Substantia nigra (tissue), 51 donors: ENCODE measurements at places on chromosomes 5 and 9.

- DNase-seq, result no peak
Observed at GRCh38 chr9:33065157-33066076, 11.1 kb downstream of the SMU1 start.

DNA sequence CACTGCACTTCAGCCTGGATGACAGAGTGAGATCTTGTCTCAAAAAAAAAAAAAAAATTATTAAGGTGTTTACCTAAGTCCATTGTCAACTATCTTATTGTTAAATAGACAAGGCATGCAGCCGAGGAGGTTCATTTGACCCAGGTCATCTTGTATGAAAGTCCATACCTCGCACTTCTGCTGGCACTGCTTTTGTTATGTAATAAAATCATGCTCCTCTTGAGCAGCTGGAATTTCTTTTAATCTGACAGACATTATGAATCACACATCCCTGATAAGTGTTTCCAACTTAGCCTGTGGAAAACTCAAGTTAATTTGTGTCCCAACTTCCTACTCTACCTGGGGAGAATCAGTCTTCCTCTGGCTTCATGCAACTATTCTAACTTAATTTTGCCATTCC is 315.6 kb upstream of the KLF4 start:
- DNase-seq, result no peak

DNA sequence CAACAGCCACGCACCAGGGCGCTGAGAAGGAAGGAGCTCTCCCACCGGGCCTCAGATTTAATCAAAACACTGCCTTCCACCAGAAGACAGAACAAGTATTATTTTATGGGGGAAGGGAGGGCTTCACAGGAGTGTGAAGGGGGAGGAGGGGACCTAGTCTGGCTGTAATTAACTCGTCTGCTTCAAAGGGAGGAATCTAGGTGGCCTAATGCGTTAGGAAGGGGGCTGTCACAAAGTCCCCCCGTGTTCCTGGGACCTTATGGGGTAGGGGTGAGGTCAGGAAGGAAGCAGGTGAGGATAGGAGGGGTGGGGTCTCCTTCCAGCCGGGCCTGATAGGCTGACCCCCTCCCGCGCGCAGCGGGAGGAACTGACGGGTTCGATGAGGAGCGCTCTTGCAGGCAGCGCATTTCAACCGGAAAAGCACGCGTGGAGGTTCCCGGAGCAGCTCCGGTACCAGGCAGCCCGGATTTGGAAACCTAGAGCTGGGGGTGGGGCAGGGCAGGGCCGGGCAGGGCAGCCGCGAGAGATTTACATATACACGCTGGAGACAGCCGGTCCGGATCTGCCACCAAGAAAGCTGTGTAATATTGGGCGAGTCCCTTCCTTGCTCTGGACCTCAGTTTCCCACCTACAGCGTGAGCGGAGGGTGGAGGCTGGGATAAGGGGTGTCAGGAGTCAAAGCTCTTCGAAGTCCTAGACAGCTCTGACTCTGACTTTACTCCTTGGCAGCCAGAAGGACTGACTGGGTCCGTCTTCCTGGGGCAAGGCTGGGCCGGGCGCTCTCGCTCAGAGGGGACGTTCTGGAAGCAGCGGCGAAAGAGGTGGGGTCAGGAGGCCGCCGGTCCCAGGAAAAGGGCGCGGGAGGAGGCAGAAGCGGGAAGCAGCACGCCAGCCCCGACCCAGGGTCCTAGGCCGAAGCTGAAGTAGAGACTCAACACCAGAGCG is 1.8 kb downstream of the SHB start:
- no peak for DNase-seq

GRCh38 chr5:80933036-80933435 is 27.1 kb upstream of the RASGRF2 start:
- no peak for DNase-seq

DNA sequence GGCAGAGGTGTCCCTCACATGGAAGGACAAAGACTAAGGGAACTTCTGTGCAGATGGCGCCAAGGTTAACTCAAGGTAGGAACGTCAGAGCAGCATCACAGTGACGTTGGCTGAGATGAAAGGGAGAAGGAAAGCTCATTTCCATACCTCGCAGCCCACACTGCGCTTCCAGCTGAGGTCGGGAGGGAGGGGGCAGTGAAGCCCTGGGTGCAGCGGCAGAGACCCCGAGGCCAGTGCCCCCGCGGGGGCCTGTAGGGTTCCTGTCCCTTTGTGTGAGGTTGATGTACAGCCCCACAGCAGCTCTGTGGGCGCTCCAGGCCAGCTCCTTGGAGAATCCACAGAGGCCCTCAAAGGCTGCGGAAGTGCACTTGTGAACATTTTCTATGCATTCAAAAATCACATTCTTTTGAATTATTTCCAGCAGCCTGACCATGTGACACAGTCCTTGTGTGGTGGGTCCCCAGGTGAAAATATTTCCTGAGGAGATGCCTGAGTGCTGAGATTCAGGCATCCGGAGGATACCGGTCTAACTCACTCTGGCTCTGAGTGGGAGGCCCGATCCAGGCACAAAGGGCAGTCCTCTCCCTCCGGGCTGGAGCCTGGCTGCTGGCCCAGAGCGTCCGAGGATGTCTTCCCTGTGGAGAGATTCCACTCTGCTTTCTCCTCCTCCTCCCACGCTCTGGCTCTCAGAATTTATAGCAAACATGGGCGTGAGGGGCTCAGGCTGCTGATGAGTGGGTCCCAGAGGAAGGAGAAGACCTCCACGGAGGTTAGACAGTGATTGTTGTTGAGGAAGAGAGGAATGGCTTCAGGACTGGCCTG is 150.7 kb downstream of the ICE1 start:
- DNase-seq, result no peak

GRCh38 chr9:134641173-134641989 is at the start of gene COL5A1:
Gene COL5A1 (plus strand): TSS chr9:134641803. CDS start chr9:134642188, 385 bp downstream.
- peak; percentile 19 for DNase-seq

- DNase-seq, result no peak
Observed at GRCh38 chr5:28903643-28904042, 1865.3 kb upstream of the CDH9 start.

DNA sequence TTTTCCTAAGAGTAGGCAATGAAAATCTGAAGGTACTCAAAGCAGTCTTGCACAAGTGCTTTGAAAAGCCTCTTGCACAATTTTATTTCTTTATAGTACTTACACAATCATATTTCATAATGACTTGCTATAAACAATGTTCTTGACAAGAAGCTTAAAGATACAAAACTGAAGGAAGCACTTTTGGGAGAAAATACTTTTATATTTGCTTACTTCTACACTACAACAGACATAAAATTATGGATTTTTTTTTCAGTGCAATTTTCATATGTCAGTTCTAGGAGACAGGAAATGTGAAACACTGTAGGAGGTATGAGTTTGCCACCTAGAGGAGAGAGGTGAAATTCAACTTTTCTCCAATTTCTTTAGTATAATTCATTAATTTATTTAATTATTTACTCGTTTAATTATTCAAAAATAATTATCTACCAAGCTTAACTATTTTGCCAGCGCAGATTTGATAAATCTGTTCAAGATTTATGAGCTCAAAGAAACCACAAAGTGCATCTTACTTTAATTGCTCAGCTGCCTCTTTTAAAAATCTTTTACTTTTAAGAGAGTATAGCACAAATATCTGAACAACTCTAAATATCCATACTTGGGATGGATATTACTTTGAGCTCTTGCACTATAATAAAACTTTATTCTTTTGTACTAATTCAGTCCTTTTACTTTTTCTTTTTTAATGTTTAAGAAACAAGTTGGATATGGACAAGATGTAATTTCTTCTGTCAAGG is 29.0 kb upstream of the CDKN2B start:
- no peak for DNase-seq

GRCh38 chr5:154757814-154758406 is 2.7 kb downstream of the LARP1 start:
- no peak for DNase-seq

GRCh38 chr5:10527281-10527950 is 36.5 kb upstream of the ANKRD33B start:
- DNase-seq, result no peak

- DNase-seq, result no peak
Observed at GRCh38 chr9:92668746-92669526, 995 bp downstream of the IPPK start.

GRCh38 chr5:73666891-73667290 is 40.9 kb downstream of the ARHGEF28 start:
- no peak for DNase-seq

- no peak for DNase-seq
Observed at GRCh38 chr5:62623271-62623670, 44.7 kb downstream of the LRRC70 start.

- DNase-seq, result no peak
Observed at GRCh38 chr5:7668161-7668560, 182.8 kb downstream of the CFAP90 start.

DNA sequence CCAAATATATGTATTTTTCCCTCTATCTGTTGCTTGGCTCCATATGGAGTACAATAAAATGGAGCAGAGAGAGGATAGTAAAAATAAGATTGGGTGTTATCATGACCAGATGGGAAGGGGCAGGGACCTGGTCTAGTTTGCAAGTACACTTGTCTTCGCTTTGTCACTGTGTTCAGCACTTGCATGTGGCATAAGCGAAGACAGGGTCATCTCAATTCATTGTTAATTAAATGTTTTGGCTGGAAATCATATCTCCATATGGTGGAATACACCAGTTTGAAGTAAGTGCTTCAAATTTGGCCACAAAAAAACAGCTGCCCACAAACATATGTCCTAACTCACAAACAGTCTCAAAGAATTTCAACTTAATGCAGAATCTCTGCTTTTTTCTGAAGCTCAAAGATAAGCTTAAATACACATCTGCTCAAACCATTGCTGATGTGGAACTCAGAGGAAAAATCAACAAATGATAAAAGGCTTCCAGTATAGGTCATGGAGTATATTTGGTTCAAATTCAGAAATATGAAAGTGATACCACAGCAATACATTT is 865.4 kb downstream of the TLE4 start:
- DNase-seq, result no peak

- DNase-seq, result no peak
Observed at GRCh38 chr5:117999939-118000549, 988.3 kb downstream of the DTWD2 start.

- no peak for DNase-seq
Observed at GRCh38 chr5:110397281-110397680, 329.2 kb downstream of the TMEM232 start.

- no peak for DNase-seq
Observed at GRCh38 chr5:150017226-150018005, 16.9 kb downstream of the HMGXB3 start.
